Activated CD8-positive, alpha-beta memory T cell treated with anti-CD3 and anti-CD28 coated beads for 1 hour (primary cell): ENCODE measurements at places on chromosomes 2 and 18.

DNA sequence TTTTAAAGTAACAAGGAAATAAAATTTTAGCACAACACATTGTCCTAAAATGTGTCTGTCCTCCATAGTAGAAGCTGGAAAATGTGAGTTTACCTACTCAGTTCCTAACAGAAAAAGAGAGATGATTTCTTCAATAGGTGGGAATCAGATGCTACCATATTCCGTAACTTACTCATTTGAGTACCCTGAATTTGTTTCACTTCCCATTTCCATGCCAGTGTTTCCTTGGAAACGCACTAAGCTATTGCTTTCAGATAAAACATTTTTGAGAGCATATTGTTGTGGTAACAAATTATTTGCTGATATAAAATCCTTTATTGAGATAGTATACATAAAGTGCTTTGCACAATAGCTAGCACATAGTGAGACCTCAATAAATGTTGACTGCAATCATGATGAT is 137.5 kb upstream of the BARD1 start:
- DNase-seq = no peak

DNA sequence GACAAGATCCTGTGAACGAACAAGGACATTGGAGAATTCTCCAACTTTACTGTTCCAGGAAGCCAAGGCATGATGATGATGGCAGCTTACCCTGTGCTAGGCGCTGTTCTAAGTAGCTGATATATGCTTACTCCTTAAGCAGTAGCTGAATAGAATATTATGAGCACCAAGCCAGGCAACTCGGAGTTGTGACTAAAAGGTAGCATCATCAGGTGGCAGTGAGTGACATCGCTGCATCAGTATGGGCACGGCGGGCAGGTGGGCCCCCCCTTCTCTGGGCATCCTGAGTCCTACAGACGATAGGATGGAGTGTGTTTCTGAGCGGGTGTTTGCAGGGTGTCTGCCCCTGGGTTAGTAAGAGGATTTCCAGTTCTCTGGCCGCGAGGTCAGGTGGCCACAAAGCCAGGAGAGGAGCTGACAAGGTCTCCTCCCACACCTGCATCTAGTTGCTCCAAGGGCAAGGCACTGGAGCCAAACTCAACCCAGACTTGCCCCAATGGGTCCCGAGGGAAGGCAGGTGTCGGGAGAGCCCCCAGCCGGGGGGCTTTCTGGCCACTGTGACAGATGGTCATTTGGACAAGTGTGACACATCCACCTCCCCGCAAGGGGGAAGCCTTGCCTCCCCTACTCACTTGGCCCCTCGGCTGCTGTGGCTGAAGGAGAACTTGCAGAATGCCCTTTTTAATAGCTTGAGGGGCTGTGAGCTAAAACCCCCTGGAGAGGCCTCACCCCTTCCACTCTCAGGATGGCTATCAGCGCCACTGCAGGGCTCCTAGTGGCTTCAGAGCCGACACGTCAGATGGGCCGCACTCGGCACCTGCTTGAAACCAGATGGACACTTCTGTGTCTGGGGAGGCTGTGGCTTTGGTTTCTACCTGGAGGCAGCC is 55.5 kb downstream of the CRACDL start:
- no peak for DNase-seq

- no peak for DNase-seq
Measured at GRCh38 chr2:151437630-151438029, 27.9 kb downstream of the RIF1 start.

- DNase-seq = no peak
Measured at GRCh38 chr2:43464590-43464989, 131.2 kb downstream of the THADA start.

DNA sequence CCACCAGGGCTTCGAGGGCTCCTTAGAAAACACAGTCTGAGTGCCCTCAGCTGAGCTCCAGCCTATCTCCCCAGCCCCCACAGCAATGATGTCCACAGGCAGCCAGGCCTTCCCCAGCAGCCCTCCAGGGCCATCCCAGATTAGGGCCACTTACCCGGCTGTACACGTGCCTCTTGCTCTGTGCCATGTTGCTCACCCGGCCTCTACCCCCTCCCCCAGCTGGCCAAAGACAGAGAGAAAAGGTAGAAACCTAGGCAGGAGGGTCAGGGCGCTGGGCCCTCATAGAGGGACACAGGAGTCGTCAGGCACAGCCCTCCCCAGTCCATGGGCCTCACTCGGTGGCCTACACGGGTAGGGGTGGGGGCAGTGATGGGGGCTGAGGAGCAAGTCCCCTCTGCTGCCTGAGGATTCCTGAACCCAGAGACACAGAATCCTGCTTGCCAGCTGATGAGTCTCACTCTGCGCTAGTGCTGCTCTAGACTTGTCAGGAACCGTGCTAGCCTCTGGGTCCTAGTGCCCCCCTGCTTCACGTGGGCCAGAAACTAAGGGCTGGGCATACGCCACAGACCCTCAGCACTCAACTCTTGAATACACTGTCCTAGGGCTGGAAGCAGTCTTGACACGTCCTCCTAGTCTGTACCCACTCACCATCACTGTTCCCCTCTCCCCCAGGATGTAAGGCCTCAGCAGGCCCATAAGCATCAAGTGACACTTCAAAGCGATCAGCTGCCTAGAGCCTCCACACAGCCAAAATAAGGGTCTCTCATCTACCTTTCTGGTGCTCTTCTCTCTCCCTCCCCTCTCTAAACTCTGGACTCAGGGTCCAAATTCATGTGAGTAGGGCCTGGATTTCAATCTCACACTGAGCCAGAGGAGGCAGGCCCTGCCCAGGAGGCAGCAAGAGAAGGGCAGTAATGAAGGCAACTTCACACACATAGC is at the start of gene DCTN1:
DCTN1 (minus strand) TSS at position 461 of the 939 bp plus-strand sequence; CDS start at position 187, 274 bp downstream.
- no peak for DNase-seq

DNA sequence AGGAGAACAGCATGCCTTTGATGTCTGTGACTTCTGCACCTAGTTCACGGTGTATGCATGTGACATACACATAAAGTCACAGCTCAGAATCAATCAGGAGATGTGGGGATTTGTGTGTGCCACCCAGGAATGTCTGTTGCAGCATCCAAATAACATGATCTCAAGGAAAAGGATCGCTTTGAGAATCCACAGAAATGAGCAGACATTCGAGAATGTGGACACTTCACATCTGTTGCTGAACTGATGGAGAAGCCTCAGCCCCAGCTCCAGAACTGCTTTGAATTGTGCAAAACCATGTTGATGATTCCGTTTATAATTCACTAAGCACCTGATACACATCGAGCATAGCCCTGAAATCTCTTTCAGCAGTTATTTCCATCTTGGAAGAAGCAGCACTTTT is 208.6 kb downstream of the CMPK2 start:
- no peak for DNase-seq

GRCh38 chr18:14930076-14930475 is 182.1 kb downstream of the ANKRD30B start:
- DNase-seq = no peak

DNA sequence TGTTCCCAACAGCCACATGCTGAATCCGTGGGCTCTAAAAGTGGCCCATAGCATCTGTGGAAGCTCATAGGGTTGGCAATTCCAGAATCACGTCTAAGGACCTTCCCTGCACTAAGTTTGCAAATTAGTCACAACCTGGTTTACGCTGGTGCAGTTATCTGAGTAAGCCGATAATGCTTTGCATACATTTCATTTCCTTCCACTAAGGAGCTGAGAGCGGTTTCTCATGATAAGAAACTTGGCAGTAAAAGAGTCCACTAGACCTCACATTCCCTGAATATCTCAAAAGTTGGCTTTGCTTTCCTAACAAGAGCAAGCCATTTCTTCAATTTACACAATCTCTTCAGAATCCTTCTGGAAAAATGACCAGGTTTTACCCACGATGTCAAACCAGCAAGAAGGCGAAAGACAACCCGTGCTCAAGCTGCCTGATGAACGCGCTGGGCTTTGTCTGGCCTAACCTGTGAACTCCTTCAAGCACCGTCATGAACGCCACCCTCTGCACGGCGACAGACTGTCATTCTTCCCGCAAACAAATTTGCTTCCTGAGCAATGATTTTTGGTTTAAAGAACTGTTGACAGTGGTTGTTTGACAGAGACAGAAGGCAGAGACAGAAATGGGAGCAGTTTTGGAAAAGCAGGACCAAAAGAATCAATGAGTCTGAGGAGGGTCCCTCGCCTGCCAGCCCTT is 73.0 kb upstream of the COPS8 start:
- DNase-seq = no peak

GRCh38 chr2:55155206-55155605 is 76.9 kb downstream of the CLHC1 start:
- no peak for DNase-seq

DNA sequence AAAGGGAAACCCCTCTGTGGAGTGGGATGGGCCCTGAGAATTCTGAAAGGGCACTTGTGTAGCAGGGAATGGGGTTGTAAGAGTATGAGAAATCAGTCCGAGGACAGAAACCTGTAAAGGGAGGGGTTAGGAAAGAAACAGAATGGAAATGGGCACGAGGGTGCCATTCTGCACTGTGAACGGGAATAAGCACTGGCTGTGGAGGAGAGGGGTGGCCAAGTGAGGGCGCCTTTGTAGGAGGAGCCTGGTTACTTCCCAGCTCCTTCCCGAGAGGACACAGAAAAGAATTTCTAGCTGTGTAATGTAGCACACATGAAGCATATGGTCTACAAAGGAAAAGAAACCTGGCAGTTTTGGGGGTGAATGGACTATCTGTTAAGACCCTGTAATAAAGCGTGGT is 53.4 kb downstream of the POLR1A start:
- no peak for DNase-seq

DNA sequence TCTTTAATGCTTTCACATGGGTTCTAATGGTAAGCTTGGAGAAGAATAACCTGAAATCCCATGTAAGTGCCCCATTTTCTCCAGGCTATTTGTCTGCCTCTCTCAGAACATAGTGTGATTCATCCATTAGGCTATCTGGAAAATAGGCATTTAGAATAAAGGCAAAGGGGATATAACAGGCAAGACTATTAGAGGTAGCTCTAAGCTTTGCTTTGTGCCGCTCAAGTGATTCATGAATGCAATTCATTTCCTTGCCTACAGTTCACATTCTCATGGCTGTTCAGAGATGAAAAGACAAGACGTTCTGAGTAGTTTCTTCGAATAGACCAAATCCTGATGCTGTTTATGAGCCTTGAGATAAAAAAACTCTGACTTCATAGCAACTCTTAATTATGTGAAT is 101.7 kb downstream of the ANKRD44 start:
- DNase-seq = no peak

DNA sequence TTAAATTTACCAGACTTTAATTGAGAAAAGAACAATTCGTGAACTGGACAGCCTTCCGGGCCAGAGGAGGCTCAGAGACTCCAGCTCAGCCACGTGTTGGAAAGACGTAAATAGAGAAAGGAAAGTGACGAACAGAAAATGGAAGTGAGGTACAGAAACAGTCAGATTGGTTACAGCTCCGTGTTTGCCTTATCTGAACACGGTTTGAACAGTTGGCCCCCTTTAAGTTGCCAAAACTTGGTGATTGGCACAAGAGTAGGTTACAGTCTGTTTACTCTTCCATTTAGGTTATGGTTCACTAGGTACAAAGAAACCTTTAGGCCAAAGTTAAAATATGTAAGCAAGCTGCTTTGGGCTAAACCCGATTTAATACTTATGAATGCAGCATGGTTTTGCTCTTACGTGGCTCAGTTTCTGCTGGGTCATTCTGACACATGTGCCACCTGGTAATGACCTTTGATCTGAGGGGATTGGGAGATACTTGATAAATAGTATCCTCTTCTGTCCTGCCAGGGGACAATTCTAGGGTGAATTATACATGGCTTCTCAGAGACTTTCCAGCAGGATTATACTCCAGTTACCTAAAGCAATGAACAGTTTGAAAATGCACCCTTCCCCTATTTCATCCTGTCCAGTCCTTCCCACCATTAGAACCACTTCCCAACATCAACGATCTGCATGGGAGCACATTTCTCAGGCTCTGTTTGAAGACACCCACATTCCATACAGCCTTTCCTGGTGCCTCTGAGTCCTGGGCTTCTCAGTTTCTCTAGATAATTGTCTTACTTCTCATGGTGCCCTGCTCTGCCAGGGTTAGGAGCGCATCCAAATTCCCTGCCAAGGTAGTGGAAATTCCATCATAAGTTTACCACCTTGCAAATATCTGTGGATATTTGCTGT is 65.1 kb upstream of the TGIF1 start:
- no peak for DNase-seq

- no peak for DNase-seq
Measured at GRCh38 chr18:57981308-57982028, 62.6 kb upstream of the NEDD4L start.

GRCh38 chr18:79245517-79246001 is 150.2 kb upstream of the NFATC1 start:
- DNase-seq = no peak

GRCh38 chr2:16717477-16717876 is 51.8 kb upstream of the CYRIA start:
- DNase-seq = no peak

DNA sequence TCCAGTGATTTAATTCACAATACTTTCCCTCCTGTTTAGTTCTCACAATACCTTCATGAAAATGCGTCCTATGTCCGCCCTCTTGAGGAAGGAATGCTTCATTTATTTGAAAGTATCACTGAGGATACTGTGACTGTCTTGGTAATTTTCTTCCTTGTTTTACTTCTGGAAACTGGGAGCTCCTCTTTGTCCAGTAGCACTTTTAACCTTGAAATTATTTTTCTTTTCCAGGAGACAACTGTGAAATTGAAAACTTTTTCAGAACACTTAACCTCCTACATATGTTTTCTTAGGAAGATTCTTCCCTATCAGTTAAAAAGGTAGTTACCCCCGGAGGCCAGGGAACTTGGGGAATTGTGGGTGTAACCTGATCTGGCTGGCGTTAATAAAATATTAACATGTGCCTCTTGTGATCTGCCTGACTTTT is 58.9 kb upstream of the STON1 start:
- no peak for DNase-seq

GRCh38 chr18:10591896-10592295 is 66.1 kb downstream of the NAPG start:
- DNase-seq = no peak

GRCh38 chr18:1383465-1383864 is 478.8 kb downstream of the ADCYAP1 start:
- DNase-seq = no peak

DNA sequence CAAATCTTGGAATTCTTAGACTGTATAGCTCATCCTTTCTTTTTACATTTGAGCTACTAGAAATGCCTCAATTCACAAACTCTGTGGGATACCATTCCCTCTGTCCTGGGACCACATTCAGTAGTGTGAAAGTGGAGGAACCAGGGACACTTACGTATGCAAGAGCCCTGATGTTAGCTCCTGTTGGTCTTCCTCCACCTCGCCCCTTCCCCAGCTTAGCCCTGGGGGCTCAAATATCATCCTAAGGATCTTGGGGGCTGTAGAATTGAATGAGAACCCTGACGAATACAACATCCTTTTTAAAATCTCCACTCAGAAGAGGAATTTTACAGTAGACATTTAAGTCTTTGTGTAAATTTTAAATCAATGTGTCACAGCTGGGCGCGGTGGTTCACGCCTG is 65.2 kb upstream of the RAPH1 start:
- DNase-seq = no peak

DNA sequence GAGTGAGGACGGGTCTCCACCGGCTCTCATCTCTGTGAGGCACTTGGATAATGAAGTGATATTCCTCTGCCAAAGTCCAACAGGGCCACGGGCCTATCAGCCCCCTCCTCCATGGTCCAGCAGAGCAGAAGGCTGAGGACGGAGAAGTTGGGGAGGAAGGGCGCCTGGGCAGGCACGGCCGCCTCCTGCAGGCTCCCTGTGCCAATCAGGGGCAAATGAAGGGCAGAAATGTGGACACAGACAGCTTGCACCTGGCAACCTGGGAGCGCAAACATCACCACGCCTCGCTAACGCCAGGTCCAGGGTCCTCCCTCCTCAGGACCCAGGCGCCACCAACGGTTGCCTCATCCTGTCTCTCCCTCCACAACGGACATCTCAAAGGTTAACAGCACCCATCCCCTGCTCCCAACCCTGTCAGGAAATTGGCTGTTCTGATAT is 24.3 kb downstream of the SMAD7 start:
- no peak for DNase-seq

GRCh38 chr2:230893841-230894781 is 29.4 kb downstream of the ITM2C start:
- no peak for DNase-seq
